Motor neuron (in vitro differentiated cells): ENCODE measurements at places on chromosomes 13 and 19. TPM values are rescaled to one million over a fixed set of nuclear protein-coding genes. Genes with fewer than 3 reads are reported as not detected.

DNA sequence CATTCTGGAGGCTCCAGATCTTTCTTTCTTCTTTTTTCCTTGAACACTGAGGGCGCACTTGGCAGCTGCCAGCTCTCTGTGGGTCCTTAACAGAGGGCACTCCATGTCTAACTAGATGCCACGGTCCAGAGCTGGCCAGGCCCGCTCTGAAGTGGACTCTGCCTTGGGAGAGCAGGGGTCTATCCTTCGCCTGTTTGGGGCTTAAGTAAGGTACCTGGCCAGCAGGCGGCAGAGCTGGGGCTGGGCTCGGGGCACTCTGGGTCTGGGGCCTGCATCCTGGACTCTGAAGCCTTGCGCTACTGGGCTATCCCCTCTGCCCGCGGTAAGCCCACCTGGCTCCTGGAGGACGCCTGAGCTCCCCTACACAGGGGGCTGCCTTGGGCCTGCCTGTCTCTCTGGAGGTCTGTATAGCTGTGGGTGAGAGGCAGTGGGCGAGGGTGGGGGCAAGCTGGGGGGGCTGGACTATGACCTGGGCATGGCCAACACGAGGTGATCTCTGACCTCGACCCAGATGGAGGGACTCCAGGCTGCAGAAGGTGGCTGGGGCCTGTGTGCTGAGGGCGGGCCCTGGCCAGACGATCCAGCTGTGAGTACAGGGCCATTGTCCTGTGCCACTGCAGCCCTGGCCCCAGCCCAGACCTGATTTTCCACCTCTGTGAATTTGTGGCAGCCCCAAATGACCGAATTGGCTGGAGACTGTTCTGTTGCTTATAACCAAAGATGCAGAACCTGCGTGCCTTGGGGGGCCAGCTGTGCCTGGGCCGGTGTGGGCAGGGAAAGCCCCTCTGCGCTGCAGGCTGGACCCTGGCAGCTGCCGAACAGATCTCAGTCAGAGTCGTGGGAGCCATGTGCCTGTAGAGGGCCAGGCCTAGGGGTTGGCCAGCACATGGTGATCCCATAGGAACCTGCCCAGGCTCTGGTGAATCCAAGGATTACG, 26.5 kb downstream of the CEBPG start:
- ATAC-seq = no peak

DNA sequence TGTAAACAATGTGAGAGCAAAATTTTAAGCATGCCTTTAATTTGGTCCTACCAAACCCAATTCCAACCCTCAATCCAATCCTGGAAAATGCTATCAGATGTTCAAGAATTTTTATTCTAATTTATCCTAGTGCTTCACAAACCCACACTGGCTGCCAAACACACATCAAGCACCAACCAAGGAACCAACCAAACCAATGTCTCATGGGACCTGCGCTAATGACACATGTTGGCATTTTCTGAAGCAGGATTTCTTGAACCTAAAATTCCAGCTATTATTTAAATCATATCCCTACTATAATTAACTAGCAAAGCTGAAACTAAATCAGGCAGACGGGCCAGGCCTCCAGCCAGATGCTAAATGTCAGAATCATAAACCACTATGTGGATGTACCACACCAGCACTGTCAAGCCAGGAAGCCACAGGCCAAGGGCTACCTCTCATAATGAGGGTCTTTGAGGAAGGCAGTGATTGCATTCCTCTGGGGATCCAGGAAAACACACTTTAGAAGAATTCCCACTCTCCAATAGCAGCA, 5.8 kb downstream of the LATS2 start:
- ATAC-seq = no peak

SLC7A10 gene
- total RNA-seq = 0.49 and 0.84 TPM in 2 replicates

GRCh38 chr13:111248822-111249221, 71.6 kb upstream of the TEX29 start:
- ATAC-seq = no peak

CYP2A6 gene
- total RNA-seq = 0.31 and 0.60 TPM in 2 replicates

RNF17 gene
- not detected in 2 replicates for total RNA-seq

BRCA2 gene
- total RNA-seq = 1.1 and 1.6 TPM in 2 replicates

GRCh38 chr13:110944121-110944967, 29.5 kb upstream of the ANKRD10 start:
- peak; percentile 84 for ATAC-seq

ACP7 gene
- total RNA-seq = 0.14 TPM in 1 of 2 replicates, not detected in the other

SLC17A7 gene
- total RNA-seq = 0.36 and 0.58 TPM in 2 replicates

GRCh38 chr19:35639863-35640262, 1.7 kb upstream of the ETV2 start:
- ATAC-seq = no peak

ZNF682 gene
- 13.8 and 16.2 TPM in 2 replicates for total RNA-seq

B3GNT3 gene
- total RNA-seq = 0.25 TPM in 1 of 2 replicates, not detected in the other

GRCh38 chr19:51025809-51026553, 435 bp downstream of the KLK11 start:
- no peak for ATAC-seq

DNA sequence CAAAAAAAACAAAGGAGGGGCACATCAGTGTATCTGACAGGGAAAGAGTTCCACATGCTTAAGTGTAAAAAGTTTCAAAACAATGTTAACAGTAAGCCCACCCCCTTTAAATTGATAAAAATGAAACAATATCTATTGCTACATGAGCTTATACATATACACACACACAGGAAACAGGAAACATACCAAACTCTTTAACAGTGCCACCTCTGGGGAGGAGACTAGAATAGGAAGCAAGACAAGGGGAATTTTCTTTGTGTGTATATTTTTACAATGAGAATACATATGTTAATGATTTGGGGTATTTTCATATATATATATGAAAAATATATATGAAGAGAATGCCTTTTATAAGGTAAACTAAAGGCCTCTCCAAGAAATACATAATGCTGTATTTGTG, 44.7 kb downstream of the TPT1 start:
- no peak for ATAC-seq

DNA sequence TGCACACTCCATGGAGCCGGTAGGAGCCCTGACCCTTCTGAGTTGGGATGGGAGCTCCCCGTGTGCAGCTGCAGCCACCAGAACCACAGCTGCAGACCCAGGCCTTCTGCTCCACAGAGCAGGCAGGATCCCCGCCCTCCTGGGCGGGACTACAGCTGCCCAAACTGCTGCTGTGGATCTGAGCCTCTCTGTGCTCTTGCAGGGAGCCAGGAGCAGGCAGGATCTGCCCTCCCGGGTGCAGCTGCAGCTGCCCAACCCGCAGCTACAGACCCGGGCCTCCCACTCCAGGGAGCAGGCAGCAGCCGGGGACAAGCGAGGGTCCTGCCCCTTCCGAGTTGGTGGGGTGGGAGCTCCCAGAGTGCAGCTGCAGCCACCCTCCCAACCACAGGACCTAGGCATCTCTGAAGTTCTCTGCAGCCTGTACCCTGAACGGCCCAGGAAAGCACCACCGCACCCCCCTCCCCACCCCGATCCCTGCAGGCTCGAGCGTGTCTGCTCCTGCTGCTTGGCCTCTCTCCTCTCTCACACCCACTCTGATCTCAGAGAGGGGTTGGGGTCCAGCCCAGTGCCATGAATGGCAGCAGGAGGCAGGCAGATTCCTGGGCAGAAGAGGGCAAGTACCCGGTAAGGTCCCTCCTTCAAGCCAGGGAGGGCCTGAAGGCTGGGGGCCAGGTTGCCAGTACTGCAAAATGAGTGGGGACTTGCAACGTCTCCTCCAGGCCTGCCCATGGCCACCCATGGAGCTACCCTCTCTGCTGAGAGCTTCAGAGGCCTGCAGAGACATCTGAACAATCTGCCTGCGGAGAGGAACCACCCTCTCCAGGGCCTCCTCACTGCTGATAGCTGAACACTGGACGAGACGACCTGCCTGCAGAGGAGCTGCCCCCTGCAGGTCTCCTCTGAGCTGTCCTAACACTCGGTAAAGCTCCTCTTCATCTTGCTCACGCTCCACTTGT, 16.4 kb upstream of the EMP3 start:
- ATAC-seq = peak; percentile 44

BRME1 gene
- total RNA-seq = 0.51 and 0.75 TPM in 2 replicates

DNA sequence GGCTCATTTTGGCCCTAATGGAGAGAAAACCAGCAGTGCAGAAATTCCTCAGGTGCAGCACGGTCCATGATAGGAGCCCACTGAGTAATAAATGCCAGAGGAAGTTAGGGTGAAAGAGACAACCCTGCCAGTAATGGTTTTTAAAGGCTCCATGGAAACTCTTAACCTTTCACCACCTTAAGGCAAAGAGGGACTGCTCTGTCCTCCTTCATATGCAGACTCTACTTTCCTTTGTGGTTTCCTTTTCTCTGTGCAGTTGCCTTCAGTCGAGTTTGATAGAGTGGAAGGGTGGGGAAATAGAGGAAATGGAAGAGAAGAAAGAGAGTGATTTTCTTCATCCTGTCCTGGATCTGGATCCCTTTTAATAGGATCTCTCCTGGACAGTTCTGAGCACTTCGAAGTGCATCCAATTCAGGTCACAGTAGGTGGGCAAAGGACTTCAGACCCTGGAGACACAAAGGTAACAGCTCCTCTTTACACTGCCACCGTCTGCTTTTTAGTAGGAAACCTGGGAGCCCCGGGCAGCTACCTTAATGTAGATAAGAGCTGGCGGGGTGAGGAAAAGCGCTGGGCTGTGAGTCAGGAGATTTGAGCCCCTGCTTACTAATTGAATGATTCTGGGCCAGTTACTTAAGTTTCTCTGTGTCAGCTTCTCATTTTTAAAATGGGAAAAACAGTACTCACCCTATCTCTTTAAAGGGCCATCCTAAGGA, 294.8 kb downstream of the KCNRG start:
- ATAC-seq = no peak

- peak; percentile 21 for ATAC-seq
These were observed 12.2 kb downstream of the CIC start for GRCh38 chr19:42281146-42281826.

- no peak for ATAC-seq
These were observed 11.7 kb downstream of the MKNK2 start for GRCh38 chr19:2039089-2039958.

GRCh38 chr13:101412076-101412475, 4.2 kb downstream of the NALCN start:
- ATAC-seq = no peak

DNA sequence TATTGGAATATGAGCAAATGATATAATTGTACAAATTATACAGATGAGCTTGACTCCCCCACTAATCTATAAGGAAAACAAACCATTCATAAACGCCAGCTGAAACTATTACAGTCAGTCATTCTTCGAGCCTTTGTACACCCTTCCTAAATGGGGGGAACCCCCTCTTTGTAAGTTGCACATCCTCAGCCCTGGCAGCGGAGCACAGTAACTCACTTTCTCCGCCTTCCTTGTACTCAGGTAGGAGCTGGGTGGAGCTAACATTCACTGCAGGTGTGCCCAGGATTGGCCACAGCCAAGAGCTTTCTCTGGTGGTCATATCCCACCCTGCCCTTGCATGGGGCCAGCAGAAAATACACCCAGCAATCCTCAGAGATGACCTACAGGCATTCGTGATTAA, 28.6 kb downstream of the PIN1 start:
- no peak for ATAC-seq

- ATAC-seq = no peak
These were observed 397.8 kb downstream of the SLITRK5 start for GRCh38 chr13:88068975-88069374.

OLFM2 gene
- 44.2 and 44.6 TPM in 2 replicates for total RNA-seq

GRCh38 chr13:32454886-32455593, 27.1 kb upstream of the N4BP2L1 start:
- ATAC-seq = no peak

FLT3LG gene
- 4.8 and 7.9 TPM in 2 replicates for total RNA-seq

GRCh38 chr13:63351081-63351480, 1935.4 kb upstream of the PCDH20 start:
- no peak for ATAC-seq

DNA sequence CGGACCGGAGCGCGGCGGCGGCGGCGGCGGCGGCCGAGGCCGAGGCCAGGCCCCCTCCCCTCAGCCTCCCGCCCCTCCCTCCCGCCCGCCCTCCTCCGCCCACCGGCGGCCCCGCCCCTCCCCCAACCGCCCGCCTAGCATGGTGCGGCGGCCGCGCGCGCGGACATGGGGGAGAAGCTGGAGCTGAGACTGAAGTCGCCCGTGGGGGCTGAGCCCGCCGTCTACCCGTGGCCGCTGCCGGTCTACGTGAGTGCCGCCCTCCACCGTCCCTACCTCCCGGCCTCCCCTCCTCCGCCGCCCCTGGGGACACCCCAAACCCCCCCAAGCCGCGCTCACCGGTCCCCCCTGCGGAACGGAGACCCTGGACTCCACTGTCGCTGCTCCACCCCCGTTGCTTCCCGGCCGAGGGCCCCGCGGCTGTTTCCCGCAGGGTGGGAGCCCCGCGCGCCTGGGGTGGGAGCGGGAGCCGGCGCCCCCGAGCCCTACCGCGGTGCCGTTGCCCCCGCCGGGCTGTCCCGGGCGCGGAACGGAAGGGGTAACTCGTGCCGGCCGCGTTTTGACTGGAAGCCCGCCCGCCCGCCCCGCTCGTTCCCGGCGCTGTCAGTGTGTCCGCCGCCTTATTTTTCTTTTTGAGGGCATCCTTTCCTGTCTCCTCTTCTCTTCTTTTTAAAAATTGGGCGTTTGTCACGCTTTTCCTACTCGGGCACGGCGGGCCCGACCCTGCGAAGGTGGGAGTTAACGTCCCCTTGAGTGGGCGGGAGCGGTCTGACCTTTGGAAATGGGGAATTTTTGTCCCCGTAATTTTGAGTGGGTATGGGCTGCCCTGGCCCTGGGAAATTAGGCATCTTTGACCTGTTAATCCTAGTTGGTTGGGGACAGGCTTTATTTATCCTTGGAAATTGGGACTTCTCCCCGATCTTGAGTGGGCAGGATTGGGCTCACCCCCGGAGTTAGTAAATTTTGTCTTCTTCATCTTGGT, 576 bp downstream of the DOT1L start:
- ATAC-seq = peak; percentile 7

DNA sequence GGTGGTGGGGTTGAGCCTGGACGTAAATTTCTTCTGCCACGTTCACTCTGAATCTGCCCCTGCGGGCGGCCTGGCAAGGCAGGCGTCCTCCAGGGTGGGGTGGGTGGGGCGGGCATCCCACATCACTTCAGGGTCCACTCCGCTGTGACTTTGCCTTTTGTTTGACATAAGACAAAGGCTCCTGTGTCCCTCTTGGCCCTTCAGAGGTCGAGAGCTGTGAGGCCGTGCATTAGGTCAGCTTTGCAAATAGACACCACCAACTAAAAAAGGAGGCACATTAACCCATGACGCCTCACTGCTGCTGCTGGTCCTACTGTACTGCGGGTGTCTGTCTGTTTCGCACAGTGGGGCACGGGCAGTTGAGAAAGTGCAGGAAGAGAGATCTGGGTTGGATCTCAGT, 10.5 kb upstream of the ZNF536 start:
- no peak for ATAC-seq

- ATAC-seq = no peak
These were observed 9.6 kb upstream of the EMC10 start for GRCh38 chr19:50466706-50467039.
